ENCODE measurements at places on chromosomes 7 and 10.

DNA sequence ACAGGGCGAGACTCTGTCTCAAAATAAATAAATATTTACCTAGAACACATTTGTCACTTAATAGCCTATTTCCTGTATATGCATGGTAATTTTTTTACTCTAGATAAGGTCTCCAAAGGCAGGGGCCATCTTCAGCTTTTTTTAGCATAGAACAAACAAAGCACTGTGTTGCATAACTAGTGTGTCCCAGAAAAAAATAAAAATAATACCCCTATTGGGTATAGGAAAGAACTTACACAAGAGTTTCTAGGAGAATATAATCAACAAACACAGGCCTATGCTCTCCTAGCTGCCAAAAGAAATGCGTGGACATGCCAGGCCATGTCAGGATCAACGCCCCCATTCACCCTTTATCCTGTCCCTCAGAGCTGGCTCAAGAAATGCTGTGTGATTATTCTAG is 103.6 kb downstream of the PARD3 start:
- no peak for DNase-seq

DNA sequence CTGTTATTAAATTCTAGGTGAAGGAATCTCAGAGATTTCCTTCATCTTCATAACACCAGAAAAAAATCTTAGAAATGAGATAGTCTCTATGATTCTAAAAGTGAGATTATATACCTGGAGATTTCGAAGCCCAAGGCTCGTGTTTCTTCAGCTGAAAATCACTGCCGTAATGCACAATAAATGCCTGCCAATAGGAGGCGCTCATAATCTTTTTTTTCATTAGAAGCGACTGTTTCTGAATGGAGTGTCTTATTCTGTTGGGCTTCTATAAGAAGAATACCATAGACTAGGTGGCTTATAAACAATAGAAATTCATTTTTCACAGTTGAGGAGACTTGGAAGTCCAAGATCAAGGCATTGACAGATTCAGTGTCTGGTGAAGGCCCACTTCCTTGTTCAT is 294.7 kb downstream of the PRKG1 start:
- no peak for DNase-seq

DNA sequence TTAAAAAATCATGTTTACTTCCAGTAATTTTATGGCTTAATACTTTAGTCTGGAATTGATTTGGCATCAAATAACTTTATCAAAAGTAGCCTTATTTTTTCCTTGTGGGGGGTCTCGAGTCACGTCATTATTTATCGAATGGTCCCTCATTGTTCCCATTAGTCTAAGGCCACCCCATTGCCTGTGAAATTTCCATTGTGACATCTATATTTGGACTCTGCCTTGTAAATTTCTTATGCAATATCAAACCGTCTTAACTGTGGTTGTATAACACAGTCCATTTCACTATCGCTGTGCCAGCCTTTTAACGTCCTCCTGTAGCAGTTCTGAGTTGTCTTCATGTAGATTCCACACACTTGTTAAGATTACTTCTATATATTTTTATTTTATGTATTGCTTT is 103.9 kb upstream of the RET start:
- DNase-seq = no peak

DNA sequence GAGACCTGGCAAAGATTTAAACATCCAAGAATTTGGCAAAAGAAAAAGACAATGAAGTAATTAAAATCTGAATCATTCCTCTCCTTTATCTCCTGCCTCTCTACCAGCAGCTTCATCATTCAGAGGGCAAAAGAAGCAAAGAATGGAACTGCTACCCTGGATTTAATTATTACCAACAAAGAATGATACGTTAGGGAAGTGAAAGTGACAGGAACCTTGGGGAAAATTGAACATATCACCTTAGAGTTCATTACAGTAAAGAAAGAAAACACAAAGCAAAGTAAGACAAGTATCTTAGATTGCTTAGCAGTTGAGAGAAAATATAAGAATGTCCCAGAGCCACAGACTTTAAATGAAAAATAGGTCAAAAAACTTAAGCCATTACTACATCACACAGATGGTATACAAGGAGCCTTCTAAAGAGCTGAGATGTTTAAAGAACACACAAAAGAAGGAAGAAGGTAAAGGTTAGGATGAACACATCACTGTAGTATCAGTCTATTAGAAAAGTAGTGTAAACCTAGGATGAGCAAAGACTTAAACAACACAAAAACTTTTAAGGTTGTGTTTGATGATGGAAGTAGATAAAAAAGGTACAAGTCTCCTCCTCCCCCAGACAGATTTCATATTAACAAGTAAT is 17.5 kb downstream of the CTNNA3 start:
- no peak for DNase-seq

DNA sequence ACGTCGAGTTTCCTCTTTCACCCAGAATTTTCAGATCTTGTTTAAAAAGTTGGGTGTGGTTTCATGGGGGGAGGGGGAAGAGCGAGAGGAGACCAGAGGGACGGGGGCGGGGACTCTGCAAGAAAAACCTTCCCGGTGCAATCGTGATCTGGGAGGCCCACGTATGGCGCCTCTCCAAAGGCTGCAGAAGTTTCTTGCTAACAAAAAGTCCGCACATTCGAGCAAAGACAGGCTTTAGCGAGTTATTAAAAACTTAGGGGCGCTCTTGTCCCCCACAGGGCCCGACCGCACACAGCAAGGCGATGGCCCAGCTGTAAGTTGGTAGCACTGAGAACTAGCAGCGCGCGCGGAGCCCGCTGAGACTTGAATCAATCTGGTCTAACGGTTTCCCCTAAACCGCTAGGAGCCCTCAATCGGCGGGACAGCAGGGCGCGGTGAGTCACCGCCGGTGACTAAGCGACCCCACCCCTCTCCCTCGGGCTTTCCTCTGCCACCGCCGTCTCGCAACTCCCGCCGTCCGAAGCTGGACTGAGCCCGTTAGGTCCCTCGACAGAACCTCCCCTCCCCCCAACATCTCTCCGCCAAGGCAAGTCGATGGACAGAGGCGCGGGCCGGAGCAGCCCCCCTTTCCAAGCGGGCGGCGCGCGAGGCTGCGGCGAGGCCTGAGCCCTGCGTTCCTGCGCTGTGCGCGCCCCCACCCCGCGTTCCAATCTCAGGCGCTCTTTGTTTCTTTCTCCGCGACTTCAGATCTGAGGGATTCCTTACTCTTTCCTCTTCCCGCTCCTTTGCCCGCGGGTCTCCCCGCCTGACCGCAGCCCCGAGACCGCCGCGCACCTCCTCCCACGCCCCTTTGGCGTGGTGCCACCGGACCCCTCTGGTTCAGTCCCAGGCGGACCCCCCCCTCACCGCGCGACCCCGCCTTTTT is at the start of gene VIM:
TSS of gene VIM (plus strand) at position 151 of the 925 bp plus-strand sequence. CDS start 1,182 bp downstream, outside the sequence.
- DNase-seq = peak; percentile 65

GRCh38 chr7:82593780-82594179 is 150.2 kb upstream of the CACNA2D1 start:
- no peak for DNase-seq

Data from stimulated activated CD4-positive, alpha-beta T cell treated with anti-CD3 and anti-CD28 coated beads, Interleukin-12 subunit alpha, Interleukin-12 subunit beta, amount 100 ng/mL, for 24 hours (primary cell).